ENCODE measurements at places on chromosomes 3 and 15.

DNA sequence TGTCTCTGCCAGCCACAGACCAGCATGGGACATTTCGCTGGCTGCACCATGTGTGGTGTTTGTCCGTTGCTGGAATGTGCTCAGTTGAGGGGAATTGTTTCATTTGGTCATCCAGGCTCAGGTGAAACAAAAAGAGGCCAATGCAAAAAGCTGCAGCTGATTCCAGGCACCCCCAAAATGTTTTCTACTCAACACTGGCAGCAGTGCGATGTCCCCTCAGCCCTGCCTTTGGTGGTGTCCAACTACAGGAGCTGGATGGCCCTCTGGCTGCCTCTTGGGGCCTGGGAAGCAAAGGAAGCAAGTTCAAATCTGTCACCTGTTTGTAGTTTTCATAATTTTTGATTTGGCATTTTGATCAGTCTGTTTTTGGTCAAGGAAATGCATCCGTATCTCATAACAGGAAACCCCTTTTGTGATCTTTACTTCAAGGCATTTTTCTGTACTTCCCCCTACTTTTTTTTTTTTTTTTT, 141.8 kb downstream of the EEFSEC start:
- DNase-seq: no peak

DNA sequence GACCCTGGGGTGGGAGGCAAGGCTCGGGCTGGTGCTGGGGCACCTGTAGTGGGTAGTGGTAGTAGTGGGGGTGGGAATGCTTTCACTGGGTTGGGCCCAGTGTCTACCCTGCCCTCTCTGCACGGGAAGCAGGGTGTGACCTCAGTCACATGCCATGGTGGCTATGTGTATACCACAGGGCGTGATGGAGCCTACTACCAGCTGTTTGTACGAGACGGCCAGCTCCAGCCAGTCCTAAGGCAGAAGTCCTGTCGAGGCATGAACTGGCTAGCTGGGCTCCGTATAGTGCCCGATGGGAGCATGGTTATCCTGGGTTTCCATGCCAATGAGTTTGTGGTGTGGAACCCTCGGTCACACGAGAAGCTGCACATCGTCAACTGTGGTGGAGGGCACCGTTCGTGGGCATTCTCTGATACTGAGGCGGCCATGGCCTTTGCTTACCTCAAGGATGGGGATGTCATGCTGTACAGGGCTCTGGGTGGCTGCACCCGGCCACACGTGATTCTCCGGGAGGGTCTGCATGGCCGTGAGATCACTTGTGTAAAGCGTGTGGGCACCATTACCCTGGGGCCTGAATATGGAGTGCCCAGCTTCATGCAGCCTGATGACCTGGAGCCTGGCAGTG, 5.2 kb downstream of the DALRD3 start:
- no peak for DNase-seq

GRCh38 chr3:62143843-62144450, 229.4 kb downstream of the FEZF2 start:
- no peak for DNase-seq

DNA sequence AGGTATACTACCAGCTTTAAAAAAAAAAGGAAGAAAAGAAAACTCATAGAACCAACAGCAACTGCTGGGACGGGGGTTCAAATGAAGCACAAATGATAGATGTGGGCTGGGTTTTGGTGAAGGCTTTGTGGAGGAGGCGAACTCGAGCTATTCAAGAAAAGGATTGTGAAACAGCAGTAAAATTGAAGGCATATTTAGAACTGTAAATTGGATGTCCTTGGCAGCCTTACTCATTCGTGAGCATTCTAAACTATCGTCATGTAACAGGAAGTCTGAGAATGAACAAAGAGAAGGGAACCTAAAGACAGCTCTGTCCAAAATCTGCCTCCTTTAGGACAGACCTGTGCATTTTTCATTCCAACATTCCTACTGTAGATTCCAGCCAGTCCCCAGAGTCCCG, 97.8 kb downstream of the LARS2 start:
- no peak for DNase-seq

- DNase-seq: no peak
Measured at GRCh38 chr15:98860281-98861041, 147.1 kb downstream of the PGPEP1L start.

GRCh38 chr15:31163769-31164572, 62.4 kb upstream of the TRPM1 start:
- DNase-seq: no peak

DNA sequence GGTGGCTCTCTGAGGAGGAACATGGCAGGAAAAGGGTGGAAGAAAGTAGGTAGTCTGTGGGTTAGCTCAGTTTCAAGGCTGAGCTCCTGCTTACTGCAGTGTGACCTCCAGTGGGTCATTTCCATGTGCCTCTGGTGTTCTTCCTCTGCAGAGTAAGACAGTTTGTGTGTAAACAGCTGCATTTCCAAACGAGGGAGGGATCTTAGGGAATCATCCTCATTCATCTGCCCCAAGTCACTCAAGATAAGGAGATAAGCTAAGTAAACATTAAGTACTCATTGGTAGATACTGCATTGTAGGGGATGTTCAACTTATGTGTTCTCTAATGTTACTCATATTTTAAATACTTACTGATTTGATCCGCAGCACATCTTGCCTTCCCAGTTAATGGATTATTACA, 83.6 kb downstream of the CLSTN2 start:
- DNase-seq: no peak

DNA sequence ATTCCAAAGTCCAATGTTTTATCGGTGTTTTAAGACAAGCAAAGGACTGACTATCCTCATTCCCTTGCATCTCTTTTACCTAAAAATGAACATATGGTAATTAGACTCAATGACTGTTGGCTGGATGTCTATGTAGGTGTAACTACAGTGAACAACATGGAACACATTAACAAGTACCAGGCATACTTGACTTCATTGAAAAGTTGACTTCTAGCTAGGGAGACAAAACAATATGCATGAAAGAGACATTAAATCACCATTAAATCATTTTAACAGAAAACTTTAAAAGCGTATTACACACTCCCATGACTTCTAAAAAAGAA, 34.3 kb upstream of the ANPEP start:
- DNase-seq: no peak

GRCh38 chr15:45377609-45378148, 665 bp downstream of the GATM start:
- no peak for DNase-seq

GRCh38 chr15:31740203-31740602, 290.1 kb upstream of the CHRNA7 start:
- no peak for DNase-seq

GRCh38 chr3:159168788-159169187, 366.9 kb downstream of the MFSD1 start:
- DNase-seq: no peak

DNA sequence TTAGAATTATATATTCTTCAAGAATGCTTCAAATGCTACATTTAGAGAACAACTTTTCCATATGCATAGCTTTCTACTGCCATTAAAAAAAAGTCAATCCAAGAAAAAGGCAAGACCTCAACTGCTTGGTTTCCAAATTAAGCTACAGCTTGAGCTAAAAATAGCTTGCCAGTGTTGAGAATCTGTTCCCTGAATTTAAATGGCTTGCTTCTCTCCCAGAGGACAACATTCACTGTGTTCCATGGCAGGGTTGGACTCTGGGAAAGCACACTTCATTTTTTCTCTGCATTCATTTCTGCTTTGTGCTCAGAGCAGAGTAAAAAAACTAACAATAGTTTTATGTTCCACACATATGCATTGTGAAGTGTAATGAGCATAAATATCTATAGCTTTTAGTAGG, 50.3 kb upstream of the ACTL6A start:
- DNase-seq: no peak

GRCh38 chr15:45677797-45678196, 43.0 kb downstream of the SQOR start:
- DNase-seq: no peak

DNA sequence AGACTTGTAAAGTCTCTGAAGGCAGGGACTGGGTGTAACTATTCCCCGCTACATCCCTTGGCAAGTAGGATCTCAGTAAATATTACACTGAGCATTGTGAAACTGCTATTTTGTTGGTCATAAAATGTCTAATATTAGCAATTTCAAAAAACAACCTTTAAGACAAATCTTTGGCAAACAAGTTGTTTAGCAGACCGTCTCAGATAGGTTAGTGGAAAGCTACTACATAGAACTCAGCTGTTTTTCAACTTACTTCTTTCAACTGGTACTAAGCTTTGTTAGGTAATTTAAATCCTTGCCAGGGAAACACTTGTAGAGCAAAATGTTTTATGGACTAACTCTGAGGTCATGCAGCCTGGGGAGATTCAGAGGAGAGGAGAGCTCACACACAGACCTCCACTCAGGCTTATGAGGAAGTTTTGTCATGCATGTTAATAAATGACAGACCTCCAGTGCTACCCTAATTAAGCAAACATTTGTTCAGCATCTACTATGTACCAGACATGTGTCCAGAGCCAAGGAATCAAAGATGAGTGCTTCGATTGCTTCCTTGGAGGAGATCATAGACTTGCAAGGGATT, 61.6 kb upstream of the STAC start:
- DNase-seq: no peak

GRCh38 chr3:138303474-138303873, 26.2 kb downstream of the NME9 start:
- DNase-seq: no peak
